ENCODE measurements at places on chromosomes 7 and 10.

DNA sequence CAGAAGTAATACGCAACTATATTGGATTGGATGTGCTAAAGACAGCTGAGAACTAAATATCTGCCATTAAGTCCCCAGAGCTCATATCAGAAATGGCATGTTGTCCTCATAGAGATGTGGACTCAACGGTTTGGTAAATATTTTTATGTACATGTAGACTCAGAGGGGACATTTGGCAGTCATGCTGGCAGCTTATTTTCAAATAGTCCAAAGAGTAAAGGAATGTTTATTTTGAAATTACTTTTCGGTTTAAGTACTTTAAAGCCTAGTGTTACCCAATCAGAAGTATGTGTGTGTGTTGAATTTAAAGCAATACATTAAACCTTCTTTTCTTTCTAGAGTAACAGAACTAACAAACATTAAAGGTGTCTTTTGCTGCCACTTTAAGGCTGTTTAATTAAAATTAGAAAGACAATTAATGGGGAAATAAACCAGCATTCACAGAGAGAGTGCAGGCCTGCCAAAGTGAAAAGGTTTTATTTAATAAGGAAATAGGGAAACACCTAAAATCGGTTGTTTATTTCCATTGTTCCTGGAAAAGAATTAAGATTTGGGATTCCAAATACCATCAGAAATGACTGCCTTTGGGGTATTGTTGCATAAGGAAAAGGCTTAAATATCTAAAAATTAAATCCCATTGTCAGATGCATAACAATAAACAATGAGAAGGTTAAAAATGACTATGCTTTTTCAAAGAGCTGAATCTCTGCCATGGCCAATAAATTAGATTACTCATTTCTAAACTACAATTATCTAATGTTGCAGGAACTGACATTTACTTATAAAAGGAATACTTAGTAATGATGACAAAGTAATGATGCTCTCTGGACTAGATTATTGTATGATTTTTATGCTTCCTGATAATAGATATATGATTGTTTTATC lies 113.4 kb upstream of the AHR start:
- DNase-seq, result peak; percentile 31

DNA sequence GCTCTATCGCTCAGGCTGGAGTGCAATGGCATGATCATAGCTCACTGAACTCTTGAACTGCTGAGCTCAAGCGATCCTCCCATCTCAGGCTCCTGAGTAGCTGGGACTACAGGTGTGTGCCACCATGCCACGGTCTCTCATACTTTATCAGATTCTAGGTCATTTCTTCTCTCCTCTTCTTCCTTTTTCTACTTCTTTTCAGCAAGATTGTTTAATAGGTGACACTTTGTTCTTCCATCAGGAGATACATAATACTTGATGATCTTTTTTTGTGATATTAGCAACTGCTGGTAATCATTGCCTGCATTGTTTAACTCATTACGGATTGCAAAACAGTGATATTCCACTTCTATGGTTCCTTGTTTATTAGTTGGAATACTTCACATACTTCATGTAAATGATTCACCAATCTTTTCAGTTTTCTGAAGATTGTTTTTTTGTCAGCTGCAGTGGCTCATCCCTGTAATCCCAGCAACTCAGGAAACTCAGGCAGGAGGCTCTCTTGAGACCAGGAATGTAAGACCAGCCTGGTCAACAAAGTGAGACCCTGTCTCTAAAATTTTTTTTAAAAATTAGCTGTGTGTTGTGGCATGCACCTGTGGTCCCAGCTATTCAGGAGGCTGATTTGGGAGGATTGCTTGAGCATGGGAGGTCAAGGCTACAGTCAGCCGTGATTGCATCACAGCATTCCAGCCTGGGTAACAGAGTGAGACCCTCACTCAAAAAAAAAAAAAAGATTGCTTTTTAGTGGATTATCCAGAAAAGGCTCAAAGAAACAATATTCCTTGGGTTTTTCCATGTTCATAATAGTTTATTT lies 36.2 kb upstream of the CHST3 start:
- no peak for DNase-seq

DNA sequence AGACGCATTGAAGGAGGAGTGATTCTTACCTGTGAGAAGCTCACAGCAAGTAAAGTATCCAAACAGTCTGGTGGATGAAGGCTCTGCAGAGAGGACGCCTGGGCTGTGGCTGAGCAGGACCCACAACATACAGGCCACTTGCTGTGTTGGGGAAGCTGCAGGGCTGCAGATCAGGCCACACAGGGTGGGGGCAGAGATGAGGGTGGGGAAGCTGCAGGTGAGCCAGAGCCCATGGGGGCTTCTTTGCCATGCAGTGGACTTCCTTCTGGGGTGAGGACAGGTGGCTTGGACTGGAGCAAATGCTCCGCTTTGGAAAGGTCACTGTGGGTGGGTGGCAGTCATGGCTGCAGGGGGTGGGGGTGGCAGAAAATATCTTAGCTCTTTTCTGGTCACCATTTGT lies 214.8 kb downstream of the GLRX3 start:
- no peak for DNase-seq

DNA sequence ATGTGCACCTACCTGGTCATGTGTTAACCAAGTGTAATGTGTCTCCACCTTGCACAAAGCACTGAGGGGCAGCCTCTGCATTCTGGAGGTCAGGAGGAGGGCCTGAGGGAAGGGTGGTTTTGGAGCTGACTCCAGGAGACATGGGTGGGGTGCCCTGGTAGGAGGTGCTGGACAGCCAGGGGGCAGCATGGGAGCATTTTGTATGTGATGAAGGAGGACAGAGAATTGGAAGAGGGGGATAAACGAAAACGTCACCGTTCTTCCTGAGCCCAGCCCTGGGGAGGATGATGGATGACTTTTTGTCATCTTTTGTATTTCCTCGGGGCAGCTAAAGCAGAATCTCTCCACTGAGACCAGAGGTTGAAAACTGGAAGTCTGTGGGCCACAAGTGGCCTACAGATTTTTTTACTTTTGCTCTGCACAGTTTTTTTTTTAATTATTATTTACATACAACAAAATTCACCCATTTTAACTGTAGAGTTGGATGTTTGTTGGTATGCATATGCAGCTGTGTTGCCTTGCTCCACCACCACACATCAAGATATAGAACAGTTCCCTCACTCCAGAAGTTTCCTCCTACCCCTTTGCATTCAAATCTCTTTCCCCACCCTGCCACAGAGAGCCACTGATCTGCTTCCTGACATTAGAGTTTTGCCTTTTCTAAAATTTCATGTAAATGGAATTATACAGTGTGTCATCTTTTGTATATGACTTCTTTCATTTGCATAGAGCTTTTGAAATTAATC lies 242.5 kb downstream of the VTI1A start:
- DNase-seq, result no peak

- no peak for DNase-seq
Observed at GRCh38 chr7:79452032-79452494, 1.4 kb downstream of the MAGI2 start.

GRCh38 chr7:46811529-46811928 lies 770.4 kb downstream of the TNS3 start:
- no peak for DNase-seq

- DNase-seq, result no peak
Observed at GRCh38 chr7:104327534-104327933, 869 bp upstream of the LHFPL3 start.

GRCh38 chr7:157526913-157527634 lies 190.3 kb downstream of the DNAJB6 start:
- DNase-seq, result no peak

DNA sequence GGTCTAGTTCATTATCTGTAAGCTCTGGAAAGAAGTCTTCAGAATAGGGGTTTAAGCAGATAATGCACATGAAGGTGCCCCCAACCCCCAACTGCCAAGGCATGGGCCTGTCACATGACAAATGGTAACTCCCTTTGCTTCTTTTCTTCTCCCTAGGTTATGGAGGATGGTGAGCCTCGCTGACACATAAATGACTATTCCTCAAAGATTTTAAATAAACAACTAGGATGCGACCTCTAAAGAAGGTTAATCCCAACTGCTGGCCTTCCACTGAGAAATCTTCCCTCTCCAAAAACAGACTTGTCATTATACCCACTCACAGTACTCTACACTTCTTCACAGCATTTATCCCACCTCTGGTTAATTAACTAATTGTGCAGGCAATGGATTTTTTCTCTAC lies 75.7 kb upstream of the FAM133B start:
- no peak for DNase-seq

GRCh38 chr7:101950450-101951119 lies 133.2 kb downstream of the CUX1 start:
- no peak for DNase-seq
